ENCODE measurements at places on chromosomes 6 and 20. TPM values are rescaled to one million over a fixed set of nuclear protein-coding genes. Genes with fewer than 3 reads are reported as not detected.

DACT2 gene
- 1.5 TPM for total RNA-seq

DNA sequence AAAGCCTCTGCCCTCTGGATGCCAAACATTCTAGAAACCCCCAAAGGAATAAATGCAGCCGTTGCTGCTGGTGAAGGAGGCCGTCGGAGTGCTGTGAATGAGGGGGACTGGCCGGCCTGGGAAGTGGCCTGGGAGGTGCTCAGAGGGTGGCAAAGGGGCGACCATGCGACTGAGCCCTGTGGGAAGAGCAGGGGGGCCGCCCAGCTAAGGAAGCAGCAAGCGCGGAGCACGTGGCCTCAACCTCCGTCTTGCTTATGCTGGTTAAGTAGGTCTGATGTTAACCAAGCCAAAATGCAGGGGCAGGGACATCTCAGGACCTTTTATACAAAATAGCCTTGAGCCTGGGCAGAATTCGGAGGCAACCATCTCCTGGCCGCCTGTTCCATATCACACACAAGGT, 381.5 kb downstream of the TAF4 start:
- DNase-seq = no peak

- DNase-seq = no peak
Measured at GRCh38 chr20:22582964-22583772, 1.2 kb downstream of the FOXA2 start.

DNA sequence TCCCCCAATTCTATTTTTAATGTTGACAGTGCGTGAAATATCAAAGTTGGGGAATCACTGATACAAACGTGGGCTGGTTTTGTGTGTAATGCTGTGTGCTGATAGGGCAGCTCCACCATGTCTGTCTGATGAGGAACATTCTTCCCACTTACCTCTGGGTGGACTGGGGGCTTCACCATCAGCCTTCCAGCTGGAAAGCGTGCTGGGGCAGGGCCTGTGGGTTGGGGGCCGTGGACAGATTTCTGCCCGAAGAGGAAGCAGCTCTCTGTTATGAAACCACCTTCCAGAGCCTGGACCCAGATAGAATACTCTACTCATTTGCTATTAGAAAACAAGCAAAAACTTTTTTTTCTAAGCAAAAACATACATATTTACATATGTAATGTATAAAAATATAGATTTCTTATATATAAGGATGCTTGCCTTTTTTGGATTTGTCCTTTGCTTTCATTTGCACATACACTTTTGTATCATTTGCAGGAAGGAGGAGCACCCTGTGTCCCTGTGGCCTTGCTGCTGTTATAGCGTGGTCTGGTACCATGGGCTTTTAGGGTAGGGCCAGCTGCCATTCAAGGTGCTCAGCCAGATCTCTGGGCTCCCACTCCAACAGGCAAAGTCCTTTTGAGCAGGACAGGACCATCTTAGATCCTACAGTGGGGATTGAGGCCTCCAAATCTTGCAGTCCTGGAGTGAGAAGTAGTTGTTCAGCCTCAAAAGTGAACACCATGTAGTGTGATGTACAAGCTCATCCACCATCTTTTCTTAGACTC, 48.1 kb downstream of the DUSP22 start:
- no peak for DNase-seq

DNA sequence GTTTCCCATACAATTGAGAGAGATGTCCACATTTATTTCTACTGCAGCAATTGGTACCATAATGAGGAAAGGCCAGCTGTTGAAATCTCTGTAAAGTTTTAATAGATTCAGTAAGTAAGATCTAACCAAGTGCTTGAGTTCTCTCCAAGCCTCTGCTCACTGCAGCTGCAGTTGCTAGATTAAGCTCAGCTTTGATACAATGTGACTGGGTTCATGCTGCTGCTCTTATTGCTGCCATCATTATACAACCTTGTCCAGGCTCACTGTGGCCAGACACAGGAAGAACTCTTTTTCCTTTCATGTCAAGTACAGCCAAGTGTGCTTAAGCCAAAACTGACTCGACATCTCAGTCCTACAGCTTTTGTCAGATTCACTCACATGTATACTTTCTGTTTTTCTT, 423.5 kb downstream of the GJA1 start:
- no peak for DNase-seq

DNA sequence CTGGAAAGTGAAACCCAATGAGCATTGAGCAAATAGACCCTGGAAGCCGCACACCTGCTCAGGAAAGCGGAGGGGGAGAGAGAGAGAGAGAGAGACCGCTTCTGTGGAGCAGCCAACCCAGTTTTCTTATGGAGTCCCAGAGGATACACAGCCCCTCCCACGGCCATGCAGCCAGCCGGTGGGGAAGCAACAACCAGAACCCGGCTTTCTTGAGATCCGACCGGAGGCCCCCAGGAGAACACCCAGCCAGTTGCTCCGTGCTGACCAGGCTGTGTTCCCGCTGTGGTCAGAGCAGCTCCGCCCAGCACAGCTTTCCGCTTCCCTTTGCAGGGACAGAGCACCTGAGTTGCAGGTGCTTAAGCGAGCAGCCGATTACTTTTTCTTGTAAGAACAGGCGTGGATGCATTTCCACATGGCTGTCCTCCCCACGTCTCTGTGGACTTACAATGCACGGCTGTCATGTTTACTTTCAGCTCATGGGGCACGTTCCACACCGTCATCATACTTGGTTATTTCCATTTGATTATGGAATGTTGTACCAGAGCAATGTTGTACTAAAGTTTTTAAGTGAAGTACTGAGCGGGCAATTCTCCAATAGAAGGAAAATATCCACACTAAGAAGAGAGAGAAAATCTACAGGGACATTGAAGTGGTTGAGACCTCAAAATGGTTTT, 381.9 kb downstream of the THBS2 start:
- no peak for DNase-seq

Data from vagina (tissue), 2 donors.